ENCODE measurements at places on chromosomes 5 and 9.

- no peak for DNase-seq
Observed at GRCh38 chr9:21078702-21079101, 960 bp upstream of the IFNB1 start.

DNA sequence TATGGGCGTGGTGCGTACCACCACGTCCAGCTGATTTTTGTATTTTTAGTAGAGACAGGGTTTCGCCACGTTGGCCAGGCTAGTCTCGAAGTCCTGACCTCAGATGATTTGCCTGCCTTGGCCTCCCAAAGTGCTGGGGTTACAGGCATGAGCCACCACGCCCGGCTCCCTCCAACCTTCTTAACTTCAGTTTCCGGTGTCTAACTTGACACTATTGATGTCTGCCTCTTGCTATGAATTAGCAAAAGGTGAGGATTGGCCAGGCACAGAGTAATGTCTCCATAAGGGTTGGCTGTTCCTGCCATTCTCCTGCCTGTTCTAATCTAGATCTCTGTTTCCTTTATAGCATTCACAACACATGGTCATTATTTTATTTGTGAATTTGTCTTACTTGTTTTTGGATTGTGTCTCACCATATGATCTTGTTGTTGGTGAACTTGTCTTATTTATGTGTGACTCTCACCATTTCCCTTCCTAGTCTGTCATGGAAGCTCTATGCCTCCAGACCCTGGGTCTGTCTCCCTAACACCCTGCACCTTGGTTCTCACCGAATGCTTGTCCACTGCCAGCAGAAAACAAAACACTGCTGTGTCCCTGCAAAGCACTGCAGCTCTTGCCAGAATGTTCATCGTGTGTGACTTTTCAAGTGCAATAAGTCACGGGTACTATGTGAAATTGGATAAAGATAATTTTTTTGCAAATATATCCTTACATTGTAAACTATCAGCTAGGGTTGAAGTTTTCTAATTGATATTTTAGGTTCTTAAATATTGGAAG, 26.0 kb downstream of the BASP1 start:
- no peak for DNase-seq

GRCh38 chr5:2906302-2907090, 155.0 kb upstream of the IRX2 start:
- DNase-seq, result no peak

DNA sequence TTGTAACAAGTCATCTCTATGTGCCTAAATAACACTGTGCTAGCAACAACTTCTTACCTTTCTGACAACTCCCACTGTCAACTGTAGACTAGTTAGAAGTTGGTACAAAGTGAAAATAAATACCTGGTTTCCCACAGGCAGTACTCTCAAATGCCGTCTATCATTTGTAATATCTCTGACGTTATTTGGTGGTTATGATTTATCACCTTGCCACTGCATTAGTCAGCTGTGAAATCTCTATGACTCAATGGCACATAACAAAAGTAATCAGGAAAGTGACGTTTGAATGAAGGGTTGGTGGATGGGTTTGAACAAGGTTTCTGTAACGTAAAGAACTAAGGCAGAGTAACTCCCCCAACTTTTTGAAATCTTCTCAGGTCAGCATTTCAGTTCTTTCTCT, 592.3 kb downstream of the MAT2B start:
- peak; percentile 29 for DNase-seq

DNA sequence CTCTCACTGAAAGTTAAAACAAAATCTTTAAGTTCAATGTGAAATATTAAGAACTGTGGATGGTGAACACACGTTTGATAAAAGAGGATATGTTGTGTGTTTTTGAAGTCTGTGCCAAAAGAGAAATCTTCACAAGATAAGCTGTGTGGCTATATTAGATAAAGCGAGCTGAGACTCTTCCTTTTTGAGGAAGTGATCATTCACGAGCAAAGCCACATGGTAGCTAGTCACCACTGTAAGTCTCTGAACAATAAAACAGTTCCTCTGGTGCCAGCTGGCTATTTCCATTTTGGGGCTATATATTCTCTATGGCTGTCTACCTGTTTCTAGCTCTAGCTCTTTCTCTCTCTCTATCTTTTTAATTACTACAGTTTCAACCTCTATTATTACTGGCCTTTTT, 1849.2 kb upstream of the C9orf72 start:
- DNase-seq, result no peak

DNA sequence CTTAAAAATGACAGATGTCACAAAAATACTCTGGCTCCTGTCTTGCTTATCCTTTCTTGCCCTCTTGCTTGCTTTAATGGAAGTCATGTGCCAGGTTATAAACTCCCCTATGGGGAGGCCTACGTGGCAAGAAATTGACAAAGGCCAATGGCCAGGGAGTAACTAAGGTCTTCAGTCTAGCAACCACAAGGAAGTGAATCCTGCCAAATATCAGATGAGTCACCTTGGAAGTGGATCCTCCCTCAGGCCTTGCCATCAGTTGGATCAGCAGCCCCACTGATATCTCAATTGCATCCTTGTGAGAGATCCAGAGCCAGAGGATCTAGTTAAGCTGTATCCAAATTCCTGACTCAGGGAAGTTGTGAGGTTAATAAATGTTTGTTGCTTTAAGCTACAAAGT, 82.8 kb downstream of the CAAP1 start:
- DNase-seq, result peak; percentile 58

DNA sequence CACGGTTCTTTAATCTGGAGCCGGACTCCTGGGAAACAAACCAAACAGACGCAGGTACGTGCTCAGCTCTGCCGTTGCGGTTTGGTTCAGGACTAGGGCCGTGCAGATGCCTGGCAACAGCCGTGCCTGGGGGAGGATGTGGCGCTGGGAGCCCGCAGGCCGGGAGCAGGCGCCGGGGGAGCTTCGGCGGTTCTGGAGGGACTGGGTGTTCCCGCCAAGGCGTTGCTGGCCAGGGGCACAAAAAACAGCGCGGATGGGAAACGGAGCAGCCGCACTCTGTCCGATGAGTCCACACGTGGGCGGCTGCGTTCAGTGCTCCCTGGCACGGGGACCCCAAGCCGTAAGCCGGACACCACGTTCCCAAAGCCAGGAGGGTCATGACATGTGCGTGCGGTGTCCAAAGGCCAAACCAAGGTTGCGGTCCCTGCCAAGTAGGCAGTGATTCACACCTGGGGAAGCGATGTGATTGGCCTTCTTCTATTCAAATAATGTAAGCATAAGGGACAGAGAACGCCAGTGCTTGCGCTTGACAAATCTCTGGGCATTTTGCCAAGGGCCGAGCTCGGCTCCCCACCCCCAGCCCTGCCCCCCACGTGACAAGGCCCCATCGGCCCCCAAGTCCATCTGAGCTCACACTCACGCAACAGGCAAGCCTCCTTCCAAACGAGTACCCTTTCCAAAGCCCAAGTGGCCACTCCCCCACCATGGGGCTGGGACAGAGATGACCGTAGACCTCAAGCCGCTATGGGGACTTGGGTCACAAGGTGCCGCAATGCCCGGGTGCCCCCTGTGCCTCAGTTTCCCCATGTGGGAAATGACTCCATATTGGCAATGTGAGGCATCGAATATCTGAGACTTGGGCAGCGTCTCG, 49.7 kb upstream of the NKD2 start:
- peak; percentile 28 for DNase-seq

DNA sequence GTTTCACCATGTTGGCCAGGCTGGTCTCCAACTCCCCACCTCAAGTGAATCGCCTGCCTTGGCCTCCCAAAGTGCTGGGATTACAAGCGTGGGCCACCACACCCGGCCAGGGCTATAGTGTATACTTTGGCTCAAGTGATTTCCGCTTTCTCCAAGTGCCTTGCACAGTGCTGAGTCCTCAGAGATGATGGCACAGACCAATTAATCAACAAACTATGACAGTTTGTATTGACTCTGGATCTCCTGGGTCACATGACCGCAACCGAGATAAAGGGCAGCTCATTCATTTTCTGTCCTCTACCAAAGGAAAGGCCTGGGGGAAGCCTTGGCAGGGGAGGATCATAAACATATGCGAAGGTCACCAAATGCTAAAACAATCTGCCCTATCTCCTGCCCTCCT, 11.4 kb upstream of the LARP1 start:
- DNase-seq, result no peak

GRCh38 chr9:114186605-114187289, 31.4 kb downstream of the COL27A1 start:
- DNase-seq, result no peak

- no peak for DNase-seq
Observed at GRCh38 chr9:137907776-137908175, 30.2 kb downstream of the CACNA1B start.

DNA sequence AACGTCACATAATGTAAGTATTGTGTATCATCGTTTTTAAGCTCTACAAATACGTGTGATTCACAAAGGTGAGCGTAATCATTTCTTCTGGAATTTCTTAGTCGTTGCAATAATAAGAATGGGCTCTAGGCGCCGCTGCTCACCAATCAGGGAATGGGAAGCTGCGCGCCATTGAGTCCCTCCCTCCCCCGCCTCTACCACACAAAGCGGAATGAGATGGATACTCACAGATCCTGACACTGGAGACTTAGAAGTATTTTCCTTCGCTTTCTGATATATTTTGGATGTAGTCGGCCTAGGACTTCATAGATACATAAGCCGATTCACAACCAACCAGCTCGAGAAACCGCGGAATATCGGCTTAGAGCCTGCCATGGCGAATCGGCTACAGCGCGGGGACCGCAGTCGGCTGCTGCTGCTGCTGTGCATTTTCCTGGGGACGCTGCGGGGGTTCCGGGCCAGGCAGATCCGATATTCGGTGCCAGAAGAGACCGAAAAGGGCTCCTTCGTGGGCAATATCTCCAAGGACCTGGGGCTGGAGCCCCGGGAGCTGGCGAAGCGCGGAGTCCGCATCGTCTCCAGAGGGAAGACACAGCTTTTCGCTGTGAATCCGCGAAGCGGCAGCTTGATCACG, at the start of gene PCDHGA11:
PCDHGA11 (plus strand) TSS at position 197 of the 634 bp plus-strand sequence; CDS start at position 374, 177 bp downstream.
- peak; percentile 74 for DNase-seq

GRCh38 chr9:97554566-97555075, 53.2 kb downstream of the TMOD1 start:
- no peak for DNase-seq

- peak; percentile 59 for DNase-seq
Observed at GRCh38 chr5:61332851-61333320, 828 bp downstream of the ZSWIM6 start.

DNA sequence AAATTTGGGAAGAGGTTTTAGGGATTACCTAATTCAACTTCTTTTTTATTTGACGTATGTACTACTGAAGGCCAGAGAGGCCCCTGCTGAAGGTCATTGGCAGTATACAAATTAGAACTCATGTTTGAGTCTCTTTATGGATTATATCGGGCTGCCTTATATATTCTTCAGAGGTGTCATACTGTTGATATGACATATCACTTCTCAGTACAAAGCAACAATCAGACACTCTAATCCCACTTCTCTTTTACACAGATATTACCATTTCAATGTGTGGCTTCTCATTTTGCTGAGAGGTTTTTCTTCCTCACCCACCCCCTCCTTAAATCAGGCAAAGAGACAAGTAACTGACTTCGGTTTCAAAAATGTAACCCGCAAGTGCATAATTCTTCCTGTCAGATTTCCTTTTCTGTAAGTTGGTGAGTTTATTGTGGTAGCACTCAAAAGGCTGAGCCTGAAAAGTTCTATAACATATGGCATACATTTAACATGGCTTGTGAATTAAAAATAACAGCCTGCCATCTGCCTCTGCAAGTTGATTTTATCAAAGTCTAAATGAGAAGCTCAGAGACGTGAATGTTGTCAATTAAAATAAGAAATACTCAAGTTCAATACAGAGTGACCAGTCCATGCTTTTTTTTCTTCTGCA, 163.6 kb upstream of the RORB start:
- DNase-seq, result no peak

DNA sequence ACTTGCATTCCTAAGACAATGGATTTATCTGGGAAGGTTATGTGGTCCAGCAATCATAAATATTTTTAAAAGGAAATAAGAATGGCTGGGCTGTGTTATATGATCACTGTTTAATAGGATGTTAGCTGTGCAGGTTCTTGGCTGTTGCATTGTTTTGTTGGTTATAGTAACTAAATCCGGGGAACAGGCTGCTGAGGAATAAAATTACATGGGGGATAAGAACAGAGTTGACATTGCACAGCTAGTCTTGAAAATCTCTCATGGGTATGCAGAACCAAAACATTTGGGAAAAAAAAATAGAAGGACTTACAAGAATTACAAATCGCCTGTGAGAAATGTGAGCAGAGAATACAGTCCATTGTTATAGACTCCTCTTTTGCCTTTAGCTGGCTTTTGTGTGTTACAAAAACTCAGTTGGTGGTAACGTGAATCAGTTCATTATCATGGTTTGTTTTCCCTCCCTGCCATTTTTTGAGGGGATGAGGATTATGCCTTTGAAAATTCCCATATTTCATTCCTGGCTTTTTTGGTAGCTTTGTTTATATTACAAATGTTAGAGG, 375.3 kb upstream of the DAB2 start:
- DNase-seq, result no peak

- no peak for DNase-seq
Observed at GRCh38 chr9:15262581-15262980, 44.4 kb downstream of the TTC39B start.

GRCh38 chr9:99373912-99374311, 151.8 kb downstream of the SEC61B start:
- no peak for DNase-seq

DNA sequence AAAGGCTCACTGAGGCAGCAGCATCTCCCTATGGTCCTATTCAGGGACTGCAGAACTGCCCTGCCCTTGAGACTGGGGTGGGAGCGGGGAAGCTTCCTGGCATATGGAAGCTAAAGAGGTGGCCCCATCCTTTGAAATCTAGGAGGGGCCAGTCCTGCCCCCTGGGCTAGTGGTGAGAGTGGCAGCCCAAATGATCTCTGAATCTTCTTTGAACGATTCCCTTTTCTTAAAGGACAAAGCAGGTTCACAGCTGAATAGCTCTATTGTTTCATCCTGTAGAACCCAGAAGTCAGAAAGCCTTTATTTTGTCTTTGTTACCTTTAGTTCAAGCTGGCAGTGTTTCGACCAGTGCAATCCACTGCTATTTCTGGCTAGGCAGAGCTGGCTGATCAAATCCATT, 741.9 kb downstream of the IRX1 start:
- no peak for DNase-seq

DNA sequence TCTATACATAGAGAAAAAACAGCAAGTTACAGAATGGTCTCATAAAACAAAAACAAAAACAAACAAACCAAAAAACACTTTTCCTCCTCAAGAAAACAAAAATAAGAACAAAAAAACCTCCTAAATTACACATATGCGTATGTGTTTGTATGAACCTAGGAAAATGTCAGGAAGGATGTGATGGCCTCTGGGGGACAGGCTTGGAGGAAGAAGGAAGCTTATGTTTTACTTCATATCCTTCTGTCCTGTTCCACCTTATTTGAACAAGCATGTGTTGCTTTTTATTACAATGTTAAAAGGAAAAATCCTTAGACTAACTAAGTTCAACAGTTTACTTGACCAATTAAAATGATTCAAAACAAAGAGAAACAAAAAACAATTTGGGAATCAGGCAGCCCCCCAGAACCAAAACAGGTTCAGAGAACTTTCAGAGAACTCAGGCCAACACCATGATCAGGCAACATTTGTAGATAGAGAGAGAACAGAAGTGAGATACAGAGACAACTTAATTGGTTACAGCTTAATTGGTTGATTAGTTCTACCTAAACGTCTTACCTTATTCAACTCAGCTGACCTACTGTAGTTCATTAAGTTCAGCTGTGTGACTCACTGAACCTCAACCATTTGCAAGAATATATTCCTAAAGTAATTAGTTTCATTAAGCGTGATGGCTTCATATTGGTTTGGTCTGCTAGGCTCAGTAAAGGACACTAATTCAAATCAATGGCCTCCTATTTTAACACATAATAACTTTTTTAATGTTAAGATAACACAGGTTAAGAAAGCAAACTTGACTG, 10.1 kb downstream of the SPAAR start:
- no peak for DNase-seq
